ENCODE measurements at places on chromosomes 4 and X.

DNA sequence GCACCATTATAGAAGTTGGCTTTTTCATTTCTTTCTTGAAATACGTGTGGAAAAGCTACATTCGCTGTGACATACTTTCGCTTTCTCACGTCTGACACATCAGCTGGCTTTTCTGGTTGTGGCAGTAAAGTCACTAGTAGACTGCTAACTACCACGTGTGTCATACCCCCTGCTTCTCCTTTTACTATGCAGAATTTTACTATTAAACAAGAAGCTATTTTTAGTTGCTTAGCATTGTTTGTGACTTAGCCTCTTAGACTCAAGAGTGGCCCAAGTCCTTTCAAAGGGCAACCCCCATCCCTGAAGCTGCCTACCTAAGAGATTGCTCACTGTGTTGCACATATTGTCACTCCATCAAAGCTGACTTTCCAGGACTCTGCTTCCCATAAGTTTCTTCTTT is 2.1 kb upstream of the IL2 start:
- peak; percentile 61 for DNase-seq

GRCh38 chr4:109728385-109728784 is 1.5 kb downstream of the PLA2G12A start:
- DNase-seq: no peak

DNA sequence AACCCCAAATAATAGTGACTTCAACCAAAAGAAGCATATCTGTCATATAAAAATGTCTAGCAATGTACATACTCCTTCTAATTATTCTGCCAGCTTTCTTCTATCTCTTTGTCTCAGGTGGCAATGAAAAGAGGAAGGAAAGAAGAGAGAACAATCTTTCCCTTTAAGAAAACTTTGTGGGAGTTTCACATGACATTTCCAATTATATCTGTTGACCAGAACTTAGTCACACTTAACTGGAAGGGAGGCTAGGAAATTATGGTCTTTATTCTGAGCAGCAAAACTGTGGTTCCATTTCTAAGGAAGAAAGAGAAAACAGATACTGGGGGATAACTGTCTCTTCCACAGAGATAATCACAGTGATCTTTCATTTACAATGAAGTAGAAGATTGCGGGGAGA is 12.9 kb upstream of the MAOA start:
- DNase-seq: no peak

DNA sequence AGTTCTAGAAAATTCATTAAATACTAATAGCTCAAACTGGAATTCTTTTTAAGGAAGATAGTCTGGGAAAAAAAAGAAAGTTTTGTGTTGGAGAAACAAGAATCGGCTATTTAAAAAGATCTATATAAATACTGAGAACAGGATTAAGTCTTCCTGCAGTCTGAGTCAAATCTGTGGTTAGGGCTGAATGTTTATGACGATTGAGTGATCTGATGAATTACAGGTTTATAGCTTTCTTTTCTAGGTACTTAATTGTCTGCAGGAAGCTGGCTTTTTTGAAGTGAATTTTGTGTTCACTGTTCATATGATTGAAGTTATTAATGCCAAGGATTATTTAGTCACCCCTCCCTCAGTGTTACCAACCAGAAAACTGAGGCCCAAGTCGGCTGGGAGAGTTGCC is 42.2 kb downstream of the TLL1 start:
- peak; percentile 68 for DNase-seq

DNA sequence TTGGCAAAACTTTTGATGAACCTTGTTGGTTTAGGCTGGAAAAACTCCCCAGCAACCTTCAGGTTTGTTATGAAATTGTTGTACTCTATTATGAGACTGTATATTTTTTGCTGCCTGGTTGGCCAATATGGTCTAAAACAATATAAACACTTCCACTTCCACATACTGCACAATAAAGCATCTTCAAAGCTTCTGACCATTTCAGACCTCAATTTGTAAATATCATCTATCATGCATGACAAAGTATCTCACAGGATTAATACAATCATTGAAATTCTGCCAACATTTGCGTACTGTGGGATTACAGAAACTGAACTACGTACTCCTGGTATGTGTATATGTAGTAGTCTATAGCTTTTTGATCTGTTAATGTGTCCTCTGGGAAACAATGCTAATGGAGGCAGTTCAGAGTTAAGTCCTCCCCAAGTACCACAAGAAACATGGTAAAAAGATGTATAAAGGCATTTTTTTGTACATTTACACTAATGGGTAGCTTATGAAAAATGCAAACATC is 40.4 kb downstream of the GPC4 start:
- DNase-seq: no peak

DNA sequence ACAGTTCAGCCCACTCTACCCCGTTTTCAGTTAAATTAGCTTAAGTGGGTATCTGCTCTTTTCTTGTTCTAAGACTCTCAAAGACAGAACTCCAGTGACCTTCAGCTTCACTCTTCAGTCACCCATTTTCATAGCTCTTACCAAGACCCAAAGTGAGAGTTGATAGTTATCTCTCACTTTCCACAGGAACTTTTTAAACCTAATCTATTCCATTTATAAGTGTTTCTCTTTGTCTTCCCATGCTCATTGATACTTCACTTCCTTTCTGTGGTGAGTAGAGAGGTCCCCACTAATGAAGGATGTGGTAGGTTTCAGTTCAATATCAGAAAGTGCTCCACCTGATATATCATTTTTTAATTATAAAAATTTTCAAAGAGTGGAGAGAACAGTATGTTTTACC is 33.4 kb downstream of the COX18 start:
- DNase-seq: no peak

GRCh38 chr4:139647952-139648351 is 17.7 kb upstream of the MGST2 start:
- no peak for DNase-seq

GRCh38 chr4:57445686-57446085 is 335.5 kb upstream of the IGFBP7 start:
- no peak for DNase-seq

GRCh38 chr4:53618321-53618720 is 27.0 kb upstream of the LNX1 start:
- no peak for DNase-seq

- no peak for DNase-seq
Observed at GRCh38 chr4:147345662-147346061, 135.2 kb upstream of the EDNRA start.

GRCh38 chrX:155744534-155744933 is 131.8 kb upstream of the TMLHE start:
- no peak for DNase-seq

GRCh38 chr4:30471861-30472260 is 248.3 kb upstream of the PCDH7 start:
- DNase-seq: no peak

- DNase-seq: peak; percentile 8
Observed at GRCh38 chr4:156182269-156182668, 228.6 kb upstream of the CTSO start.

GRCh38 chrX:69496183-69496582 is 7.9 kb upstream of the NALF2 start:
- no peak for DNase-seq

- DNase-seq: no peak
Observed at GRCh38 chr4:102441978-102442911, 58.9 kb upstream of the NFKB1 start.

DNA sequence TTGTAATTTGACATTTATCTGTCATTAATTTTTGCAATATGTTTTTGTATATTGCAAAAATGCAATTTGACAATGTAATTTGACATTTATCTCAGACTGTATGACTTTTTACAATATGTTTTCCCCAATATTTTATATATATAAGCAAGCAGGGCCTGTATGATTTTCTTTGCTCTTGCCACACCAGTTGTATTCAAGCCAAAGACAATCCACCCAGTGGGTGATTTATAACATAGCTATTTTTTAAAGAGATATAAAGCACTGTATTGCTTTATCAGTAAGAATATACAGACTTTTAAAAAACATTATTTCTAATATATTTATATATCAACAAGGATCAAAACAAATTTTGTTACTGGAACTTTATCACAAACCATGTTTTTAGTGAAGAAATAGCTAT is 47.3 kb downstream of the SLIT2 start:
- DNase-seq: no peak

DNA sequence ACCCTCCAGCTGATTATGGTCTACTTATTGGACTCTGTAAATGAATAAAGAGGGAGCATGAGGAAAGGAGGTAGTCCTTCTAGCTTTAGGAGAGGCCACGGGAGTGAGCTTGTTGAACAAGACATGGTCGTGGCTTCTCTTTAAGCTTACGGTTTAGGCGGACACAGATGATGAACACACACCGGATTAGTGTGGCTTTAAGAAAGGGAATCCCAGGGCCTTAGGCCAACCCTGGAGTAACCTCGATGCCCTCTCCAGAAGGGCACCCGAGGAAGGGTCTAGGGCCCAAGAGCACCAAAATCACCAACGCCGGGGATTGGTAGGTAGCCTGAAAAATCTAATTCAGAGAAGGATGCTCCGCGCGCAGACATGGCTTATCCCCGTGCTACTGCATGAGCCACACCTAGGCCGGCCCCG is 39.4 kb downstream of the ERVMER34-1 start:
- no peak for DNase-seq

DNA sequence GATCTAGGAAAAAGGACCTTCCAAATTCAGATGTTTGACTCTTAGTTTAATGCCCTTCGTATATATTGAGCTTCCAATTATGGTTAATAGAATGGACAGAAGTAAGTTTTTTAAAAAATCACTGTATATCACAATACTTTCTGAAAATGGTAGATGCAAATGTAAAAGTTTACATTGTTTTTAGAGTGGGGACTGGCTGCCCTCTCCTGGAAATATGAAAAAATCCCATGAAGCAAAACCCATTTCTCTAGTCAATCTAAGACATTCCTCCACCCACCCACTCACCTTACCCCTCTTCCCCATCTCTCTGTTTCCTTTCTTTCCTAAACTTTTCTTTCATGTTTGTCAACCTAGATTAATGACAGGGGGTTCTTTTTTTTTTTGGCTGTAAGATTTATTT is 134.5 kb downstream of the ARHGAP6 start:
- peak; percentile 17 for DNase-seq

- no peak for DNase-seq
Observed at GRCh38 chr4:182068920-182069319, 174.3 kb upstream of the TENM3 start.

- DNase-seq: no peak
Observed at GRCh38 chr4:3744901-3745300, 21.3 kb upstream of the ADRA2C start.

GRCh38 chrX:12844319-12844718 is 22.6 kb upstream of the TLR7 start:
- no peak for DNase-seq

GRCh38 chrX:7068939-7069367 is 78.6 kb upstream of the STS start:
- DNase-seq: peak; percentile 79

- DNase-seq: no peak
Observed at GRCh38 chr4:83262682-83263081, 21.9 kb downstream of the COQ2 start.

GRCh38 chrX:20829665-20830491 is 544.3 kb upstream of the CNKSR2 start:
- peak; percentile 4 for DNase-seq

- DNase-seq: no peak
Observed at GRCh38 chrX:56764975-56765791, 36.1 kb downstream of the NBDY start.

All from M059J (cell line).